ENCODE measurements at places on chromosomes 4 and X.
A peak's percentile ranks its signal among the peaks of the same experiment; 100 is the strongest.

DNA sequence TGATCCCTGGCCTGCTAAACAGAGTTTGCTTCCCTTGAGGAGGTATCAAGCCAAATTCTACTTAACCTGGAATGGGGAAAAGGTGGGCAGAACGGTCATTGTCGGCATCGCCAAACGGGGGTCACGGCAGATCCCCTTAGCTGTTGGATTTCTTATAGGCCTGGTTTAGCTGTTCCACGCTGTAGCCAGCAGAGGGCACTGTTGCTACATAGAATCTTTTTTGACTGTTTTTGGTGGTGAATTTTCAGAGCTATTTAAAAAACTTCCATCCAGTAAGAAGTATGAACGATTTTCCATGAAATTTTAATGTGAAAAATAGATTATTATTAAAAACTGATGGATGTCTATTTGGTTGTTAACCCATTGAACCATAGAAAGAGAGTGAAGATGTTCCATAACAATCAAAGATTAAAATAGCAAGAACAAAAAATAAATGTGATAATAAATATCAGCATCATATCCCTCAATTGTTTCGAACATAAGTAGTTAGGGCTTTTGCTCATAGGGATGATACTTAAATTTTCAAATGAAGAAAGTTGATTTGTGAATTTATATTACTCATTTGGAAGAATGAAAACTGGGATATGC lies 56.6 kb downstream of the LINC00632 start:
- peak; percentile 10 for DNase-seq

DNA sequence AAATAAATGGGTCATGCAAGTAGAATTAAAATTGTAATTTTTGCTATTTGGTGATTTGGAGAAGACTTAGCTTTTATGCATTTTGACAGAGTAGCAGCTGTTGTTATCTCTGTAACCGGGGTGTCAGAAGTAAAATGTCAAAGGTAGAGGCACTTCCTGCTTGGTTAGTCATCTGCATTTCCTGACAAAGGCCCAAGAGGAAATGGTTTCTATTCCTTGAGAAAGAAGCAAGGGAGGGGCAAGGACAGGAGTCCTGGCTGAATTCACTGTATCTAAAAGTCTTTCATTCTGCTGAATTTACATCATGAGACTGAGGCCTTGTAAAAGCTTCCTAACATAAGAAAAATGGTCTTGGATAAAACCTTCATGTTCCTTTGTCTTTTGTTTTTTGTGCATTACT lies 550.9 kb upstream of the BOD1L1 start:
- no peak for DNase-seq

- no peak for DNase-seq
Measured at GRCh38 chr4:109690690-109691410, 12.4 kb downstream of the CASP6 start.

- peak; percentile 48 for DNase-seq
Measured at GRCh38 chr4:88706574-88706973, 8.9 kb upstream of the NAP1L5 start.

DNA sequence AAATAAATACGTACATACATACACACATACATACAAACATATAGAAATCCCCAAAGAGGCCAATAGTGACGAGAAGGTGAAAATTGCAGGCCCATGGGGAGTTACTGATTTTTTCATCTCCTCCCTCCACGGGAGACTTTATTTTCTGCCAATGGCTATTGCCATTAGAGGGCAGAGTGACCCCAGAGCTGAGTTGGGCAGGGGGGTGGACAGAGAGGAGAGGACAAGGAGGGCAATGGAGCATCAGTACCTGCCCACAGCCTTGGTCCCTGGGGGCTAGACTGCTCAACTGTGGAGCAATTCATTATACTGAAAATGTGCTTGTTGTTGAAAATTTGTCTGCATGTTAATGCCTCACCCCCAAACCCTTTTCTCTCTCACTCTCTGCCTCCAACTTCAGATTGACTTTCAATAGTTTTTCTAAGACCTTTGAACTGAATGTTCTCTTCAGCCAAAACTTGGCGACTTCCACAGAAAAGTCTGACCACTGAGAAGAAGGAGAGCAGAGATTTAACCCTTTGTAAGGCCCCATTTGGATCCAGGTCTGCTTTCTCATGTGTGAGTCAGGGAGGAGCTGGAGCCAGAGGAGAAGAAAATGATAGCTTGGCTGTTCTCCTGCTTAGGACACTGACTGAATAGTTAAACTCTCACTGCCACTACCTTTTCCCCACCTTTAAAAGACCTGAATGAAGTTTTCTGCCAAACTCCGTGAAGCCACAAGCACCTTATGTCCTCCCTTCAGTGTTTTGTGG lies 180.7 kb downstream of the AR start:
- no peak for DNase-seq

- DNase-seq, result no peak
Measured at GRCh38 chrX:48827654-48827968, 1.3 kb downstream of the ERAS start.

Measured in HuH-7 (cell line).